ENCODE measurements at places on chromosomes 2 and 18.

GRCh38 chr2:156098506-156098905 lies 234.0 kb downstream of the NR4A2 start:
- DNase-seq: no peak

DNA sequence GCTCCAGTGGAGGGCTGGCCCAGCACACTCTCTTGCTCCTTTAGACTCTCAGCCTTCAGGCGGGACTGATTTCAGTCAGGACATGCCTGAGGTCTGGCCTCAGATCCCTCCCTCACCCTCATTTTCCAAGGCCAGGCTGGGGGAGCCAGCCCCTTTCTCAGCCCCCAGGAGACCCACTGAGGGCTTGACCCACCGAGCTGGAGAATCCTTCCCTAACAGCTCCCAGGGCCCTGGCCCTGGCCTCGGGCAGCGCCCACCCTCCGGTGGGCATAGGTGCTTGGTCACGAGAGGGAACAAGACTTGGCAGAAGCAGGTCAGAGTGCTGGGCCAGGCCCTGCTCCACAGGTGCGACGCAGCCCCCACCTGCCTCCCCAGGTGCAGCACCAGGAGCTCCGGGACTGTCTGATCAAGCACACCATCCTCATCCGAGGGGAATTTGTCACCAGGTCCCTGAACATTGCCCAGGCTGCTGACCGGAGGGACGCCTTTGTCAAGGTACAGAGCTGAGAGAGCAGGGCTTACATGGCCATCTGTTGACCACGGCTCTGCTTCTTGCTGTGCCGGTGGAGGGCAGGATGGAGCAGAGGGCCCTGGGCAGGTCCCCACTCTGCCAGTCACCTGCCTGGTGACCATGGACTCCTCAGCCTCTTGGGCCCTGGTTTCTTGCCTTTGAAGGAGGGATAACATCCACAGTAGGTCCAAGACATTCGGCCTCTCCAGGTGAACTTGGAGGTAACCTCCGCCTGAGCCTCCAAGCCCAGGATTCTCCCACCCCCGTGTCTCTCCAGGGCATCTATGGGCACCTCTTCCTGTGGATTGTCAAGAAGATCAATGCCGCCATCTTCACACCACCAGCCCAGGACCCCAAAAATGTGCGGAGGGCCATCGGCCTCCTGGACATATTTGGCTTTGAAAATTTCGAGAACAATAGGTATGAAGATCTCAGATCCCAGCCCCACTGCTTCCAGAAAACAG lies 46.3 kb downstream of the MYO7B start:
- no peak for DNase-seq

DNA sequence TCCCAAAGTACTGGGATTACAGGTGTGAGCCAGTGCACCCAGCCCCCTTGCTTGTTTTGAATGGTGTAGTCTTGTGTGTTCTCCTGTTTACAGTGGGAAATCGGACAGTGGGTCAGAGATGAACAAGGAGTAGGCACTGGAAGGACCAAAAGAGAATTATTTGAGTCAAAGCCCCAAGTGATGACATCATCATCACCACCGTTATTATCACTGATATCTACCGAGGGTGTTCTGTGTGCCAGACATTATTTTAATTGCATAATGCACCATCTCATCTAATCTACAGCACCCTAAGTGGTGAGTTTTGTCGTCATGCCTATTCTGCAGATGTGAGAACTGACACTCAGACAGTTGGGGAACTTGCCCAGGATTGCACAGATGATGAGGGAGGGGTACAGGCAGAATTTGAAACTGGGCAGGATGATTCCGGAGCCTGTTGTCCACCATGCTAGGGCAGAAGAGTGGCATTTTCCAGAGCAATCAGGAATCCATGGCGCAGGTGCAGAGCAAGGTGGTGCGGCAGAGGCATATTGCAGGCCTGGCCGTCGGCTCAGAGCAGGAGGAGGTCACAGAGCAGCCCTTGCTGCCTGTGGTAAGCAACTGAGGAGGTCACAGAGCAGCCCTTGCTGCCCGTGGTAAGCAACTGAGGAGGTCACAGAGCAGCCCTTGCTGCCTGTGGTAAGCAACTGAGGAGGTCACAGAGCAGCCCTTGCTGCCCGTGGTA lies 137.0 kb upstream of the HDAC4 start:
- DNase-seq: no peak

- no peak for DNase-seq
Observed at GRCh38 chr2:156038021-156038420, 294.5 kb downstream of the NR4A2 start.

DNA sequence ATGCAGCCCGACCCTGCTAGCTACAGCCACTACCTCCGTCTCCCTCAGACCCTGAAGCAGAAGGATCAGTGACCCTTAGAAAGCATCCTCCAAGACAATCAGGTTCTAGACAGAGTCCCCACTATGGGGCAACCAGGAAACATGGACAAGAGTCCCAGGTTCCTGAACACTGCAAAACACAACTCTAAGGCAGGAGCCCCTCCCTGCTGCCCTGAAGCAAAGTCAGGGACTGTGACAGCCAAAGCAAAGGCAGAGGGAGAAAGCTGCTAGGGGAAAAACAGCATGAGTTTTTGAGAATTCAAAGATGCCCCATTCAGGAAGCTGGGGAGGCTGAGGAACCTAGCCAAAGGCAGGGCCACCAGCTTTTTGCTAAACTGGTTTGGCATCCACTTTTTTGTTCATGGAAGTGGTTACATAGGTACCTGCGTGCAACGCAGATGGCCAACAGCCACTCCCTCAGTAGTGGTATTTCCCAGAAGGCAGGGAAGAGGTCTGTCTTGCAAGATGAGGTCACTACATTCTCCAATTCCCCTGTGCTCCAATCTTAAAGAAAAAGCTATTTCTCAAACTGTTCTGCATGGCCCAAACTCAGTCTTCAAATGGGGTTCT lies 33.2 kb downstream of the MYO5B start:
- no peak for DNase-seq

DNA sequence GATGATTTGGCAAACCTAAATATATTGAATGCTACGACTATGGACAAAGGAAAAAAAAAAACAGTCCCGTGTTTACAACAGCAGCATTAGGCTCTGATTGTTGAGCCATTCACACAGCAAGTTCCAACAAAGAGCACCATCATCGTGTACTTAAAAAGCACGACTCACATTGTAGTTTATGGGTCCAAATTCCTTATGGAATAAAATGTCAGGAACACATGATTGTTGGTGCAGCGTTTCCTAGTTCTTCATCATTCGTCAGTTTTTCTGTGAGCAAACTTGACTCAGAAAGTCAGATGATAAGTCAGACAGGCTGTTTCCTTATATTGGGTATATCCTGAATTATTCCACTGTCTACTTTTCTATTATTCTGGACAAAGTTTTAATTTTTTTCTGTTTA lies 10.0 kb upstream of the KIDINS220 start:
- DNase-seq: peak; percentile 36

DNA sequence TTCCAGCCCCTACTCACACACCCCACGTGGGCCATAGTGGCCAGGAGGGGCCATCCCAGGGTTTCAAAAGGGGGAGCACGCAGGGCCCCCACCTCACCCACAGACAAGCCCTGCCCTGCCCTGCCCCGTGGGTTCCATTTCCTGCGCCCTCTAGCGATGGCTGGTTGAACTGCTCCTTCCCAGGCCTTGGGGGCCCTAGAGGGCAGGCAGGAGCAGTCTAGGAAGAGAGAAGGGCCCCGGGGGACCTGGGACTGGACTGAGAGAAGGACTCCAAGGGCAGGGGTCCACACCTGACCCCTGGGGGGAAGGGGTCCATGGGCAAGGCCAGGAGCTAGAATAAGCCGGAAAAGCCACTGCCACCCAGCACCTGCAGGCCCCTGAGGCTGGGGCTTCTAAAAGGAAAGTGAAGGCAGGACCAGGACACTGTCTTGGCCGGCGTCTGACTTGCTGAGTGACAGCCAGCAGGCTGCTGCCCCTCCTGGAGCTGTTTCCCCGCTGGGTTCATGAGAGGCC lies 10.1 kb downstream of the CYP26B1 start:
- peak; percentile 46 for DNase-seq

- no peak for DNase-seq
Observed at GRCh38 chr2:35293261-35293660, 1062.3 kb upstream of the CRIM1 start.

DNA sequence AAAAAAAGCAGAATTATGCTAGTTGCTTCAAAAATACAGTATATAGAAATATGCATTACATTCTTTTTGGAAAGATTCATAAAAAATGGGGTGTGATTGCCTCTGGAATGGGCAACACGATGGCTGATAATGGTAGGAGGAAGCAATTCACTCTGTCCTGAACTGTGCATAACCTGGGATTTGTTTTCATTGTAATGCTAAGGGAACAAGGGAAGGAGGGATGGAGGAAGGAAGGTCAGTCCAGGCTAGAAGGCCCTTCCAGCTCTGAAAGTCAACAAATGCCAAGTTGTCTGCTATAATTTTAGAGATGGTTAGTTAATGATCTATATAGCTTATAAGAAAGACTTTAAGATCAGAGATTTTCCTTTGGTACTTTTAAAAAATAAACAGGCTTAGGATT lies 40.8 kb downstream of the BUB1 start:
- no peak for DNase-seq

- no peak for DNase-seq
Observed at GRCh38 chr18:57982372-57983021, 61.5 kb upstream of the NEDD4L start.

- no peak for DNase-seq
Observed at GRCh38 chr2:195594248-195594647, 62.8 kb upstream of the SLC39A10 start.

GRCh38 chr2:60361498-60361897 lies 192.0 kb downstream of the BCL11A start:
- no peak for DNase-seq

GRCh38 chr2:100691846-100692245 lies 128.1 kb upstream of the NPAS2 start:
- DNase-seq: no peak

- DNase-seq: no peak
Observed at GRCh38 chr2:68391869-68392268, 26.8 kb downstream of the PLEK start.

DNA sequence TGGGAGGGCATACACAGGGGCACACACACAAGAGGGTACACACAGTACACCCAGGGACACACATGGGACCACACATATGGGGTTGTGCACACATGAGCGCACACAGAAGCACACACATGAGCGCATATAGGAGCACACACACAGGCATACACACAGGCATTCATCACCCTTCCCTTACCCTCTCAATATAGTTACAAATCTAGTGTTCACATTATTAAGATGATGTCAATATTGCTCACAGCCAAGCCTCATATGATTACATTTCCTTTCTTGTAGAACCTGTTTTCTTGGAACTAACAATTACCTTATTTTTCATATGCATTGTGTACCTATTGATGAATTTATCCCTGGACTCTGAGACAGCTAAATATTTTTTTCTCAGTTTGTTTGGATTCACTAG lies 156.7 kb downstream of the FHOD3 start:
- no peak for DNase-seq

DNA sequence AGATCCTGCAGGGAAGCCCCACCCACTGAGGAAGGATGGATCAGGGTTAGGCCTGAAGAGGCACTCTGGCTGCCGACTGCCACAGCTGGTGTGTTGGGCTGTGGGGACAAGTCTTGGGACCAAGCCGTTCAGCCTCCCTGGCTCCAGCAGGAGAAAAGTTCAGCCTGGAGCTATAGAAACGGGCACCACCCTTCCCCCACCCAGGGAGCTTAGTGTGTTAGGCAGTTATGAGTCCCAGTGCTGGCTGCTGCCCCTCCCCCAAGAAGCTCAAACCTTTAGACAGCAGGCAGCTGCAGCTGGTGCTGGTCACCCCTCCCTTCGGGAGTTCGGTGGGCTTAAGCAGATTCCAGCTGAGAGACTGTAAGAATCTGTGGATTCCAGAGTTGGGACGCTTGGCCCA lies 447.1 kb upstream of the HS6ST1 start:
- no peak for DNase-seq

- peak; percentile 56 for DNase-seq
Observed at GRCh38 chr2:60394463-60394862, 159.0 kb downstream of the BCL11A start.

DNA sequence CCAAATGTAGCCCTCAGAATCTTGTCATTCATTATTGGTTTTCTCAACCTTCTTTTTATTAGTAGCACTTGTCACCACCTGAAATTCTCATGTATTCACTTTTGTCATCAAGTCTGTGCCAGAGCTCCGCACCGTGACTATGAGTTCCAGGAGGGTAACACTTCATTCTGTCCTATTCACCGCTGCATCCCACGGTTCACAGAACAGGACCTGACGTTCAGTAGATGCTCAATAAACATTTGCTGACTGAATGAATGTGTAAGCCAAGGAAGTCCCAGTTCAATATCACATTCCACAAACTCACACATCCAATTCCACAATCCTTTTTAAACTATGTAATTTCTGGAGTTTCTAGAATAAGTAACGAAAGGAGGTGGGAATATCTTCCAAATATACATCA lies 65.5 kb downstream of the MOGAT1 start:
- DNase-seq: no peak

DNA sequence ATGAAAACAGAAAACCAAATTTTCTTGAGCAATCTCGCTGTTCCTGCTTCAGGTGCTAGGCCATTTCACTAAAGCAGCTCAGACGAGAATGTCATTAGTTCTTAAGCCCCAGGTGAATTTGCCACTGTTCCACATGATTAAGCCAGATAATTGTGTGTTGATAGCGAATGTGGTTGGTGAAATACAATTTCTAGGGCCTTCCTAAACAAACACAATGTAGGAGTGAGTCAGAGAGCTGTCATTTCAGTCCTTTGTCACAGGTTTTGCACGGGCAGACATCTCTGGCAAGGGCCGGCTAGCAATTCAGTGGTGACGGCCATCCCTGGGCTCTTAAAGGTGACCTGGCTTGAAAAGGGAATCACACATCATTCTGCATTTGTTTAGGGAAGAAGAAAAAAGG lies 170.7 kb downstream of the TMEM182 start:
- DNase-seq: no peak

- DNase-seq: no peak
Observed at GRCh38 chr18:62017618-62018017, 124.8 kb upstream of the RNF152 start.

DNA sequence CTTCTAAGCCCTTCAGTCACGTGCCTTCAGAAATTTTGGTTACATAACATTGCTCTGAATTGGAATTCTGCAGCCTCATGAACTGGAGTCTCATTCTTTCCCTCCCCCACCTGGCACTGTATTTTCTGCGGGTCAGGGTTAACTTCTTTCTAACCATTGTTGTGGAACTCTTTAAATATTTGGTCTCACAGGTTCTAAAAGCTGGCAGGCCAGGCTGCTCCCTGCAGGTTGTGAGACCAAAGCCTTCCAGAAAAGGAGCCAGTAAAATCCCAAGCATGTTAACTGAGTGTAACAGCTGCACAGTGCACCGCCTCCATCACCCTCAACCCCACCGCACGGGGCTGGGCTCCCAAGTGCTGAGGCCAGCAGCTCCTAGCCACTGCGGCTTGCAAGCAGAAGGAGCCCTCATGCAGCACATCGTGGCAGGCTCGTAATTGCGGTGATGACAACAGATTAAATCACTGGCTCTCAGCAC lies 174.1 kb upstream of the ALPP start:
- peak; percentile 15 for DNase-seq

GRCh38 chr18:2104620-2105462 lies 466.5 kb downstream of the METTL4 start:
- peak; percentile 68 for DNase-seq

DNA sequence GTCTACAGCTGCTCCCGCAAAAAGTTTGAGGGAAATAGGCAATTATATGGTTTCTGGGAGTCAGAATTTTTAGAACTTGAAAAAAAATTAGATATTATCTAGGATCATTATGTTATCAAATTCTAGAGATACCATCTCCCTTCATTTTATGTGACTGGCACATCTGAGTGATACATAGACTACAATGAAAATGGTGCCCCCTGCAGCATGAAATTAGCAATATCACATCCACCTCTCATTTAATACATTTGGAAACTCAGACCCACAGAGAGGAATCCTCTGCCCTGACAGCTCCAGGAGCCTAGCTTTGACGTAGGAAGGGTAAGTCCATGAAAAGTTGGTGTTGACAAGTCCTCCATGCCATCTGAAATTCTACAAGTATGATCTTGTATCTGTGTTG lies 381.6 kb downstream of the SUCLG1 start:
- DNase-seq: peak; percentile 3
